ENCODE measurements at places on chromosomes 7 and 10.

- no peak for DNase-seq
Observed at GRCh38 chr10:131681656-131682055, 219.2 kb upstream of the PPP2R2D start.

DNA sequence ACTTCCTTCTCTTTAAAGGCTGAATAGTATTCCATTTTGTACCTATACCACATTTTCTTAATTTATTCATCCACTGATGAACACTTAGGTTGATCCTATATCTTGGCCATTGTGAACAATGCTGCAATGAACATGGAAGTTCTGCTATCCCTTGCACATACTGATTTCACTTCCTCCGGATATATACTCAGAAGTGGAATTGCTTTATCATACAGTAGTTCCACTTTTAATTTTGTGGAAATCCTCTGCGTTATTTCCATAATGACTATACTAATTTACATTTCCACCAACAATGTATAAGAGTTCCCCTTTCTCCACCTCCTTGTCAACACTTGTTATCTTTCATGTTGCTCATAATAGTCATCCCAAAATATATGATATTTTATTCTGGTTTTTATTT, 312.6 kb downstream of the PLXDC2 start:
- no peak for DNase-seq

- no peak for DNase-seq
Observed at GRCh38 chr7:6162331-6162620, 110.1 kb downstream of the CYTH3 start.

DNA sequence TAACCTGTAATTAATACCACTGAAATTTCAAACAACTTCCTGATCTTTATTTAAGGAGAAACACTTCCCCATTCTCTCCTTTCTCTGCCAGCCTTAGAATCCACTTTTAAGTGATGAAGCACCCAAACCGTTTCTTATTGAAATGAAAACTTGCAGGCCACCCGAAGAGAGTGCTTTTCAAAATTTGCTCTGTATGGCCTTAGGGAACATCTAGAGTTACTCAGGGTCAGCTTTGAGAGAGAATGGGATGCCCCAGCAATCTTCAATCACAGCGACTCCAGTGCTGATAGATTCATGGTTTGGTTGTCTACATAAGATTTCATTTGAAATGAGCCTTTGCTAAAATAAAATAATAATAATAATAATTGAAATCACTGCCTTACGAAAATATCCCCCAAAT, 323.1 kb downstream of the PCLO start:
- no peak for DNase-seq

GRCh38 chr10:124156524-124157260, 63.3 kb upstream of the CHST15 start:
- no peak for DNase-seq

- no peak for DNase-seq
Observed at GRCh38 chr10:17443707-17444387, 10.5 kb downstream of the ST8SIA6 start.

DNA sequence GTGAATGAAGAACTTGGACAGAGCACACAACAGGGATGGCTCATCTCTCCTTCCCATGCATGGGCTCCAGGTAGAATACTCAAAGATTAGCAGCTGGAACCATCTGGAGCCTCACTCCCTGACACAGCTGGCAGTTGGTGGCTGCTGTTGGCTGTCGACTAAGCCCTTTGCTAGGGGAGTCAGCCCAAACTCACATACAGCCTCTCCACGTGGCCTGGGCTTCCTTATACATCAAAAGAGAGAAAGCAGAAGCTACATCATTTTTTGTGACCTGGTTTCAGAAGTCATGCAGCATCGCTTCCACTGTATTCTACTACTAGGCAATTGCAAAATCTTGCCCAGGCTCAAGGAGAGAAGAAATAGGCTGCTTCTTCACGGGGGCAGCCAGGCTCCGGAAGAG, 24.4 kb downstream of the ASNS start:
- no peak for DNase-seq

DNA sequence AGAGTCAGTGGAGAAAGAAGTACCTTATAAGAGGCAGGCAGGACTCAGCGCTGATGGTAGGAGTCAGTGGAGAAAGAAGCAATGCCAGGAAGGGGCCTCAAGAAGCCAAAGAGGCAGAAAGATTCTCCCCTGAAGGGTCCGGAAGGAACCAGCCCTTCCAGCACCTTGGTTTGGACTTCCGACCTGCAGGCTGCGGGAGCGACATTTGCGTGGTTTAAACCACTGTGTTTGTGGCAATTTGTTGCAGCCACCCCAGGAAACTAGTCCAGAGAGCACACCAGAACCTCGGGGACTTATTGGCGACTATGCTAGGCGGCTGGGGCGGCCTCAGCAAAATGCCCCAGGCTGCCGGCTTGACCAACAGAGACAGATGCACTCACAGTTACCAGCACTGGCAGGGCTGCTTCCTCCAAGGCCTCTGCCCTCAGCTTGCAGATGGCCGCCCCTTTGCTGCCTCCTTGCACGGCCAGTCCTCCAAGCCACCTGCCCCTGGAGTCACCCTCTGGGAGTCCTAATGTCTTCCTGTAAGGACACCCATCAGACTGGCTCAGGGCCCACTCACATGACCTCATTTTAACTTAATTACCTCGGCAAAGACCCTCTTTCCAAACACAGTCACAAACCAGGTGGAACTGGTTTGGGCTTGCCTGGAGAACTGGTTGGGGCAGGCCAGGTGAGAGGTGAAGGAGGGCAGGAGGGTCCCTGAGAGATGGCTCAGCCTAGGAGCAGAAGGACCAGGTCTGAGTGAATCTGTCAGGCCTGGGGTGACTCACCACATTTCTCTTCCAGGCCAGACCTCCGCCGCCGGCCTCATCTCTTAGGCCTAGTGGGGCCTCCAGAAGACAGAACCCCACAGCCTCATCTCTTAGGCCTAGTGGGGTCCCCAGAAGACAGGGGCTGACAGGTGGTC, 26.1 kb downstream of the CALML3 start:
- DNase-seq, result no peak

GRCh38 chr7:50282813-50283605, 21.5 kb upstream of the IKZF1 start:
- no peak for DNase-seq

DNA sequence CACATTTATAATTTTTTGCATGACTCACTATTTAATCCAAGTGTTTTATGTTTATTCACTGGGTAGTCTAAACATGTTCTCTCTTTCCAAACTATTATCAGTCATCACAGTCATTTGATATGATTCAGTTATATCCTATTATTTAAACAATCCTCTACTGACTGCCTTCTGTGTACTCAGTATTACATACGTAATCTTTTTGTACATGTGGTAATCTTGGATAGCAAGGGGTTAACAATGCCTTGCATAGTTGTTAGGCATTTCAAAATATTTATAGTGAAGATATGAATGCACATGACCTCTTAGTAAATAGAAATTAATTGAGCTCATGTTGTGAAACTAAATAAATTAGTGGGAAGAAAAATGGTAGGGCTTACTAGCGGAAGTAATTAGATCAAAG, 379.4 kb upstream of the KIAA1217 start:
- DNase-seq, result no peak

- no peak for DNase-seq
Observed at GRCh38 chr7:20089431-20089830, 127.8 kb downstream of the MACC1 start.

GRCh38 chr10:93408783-93409182, 73.4 kb downstream of the MYOF start:
- no peak for DNase-seq

GRCh38 chr7:111173990-111174389, 83.1 kb downstream of the LRRN3 start:
- no peak for DNase-seq

DNA sequence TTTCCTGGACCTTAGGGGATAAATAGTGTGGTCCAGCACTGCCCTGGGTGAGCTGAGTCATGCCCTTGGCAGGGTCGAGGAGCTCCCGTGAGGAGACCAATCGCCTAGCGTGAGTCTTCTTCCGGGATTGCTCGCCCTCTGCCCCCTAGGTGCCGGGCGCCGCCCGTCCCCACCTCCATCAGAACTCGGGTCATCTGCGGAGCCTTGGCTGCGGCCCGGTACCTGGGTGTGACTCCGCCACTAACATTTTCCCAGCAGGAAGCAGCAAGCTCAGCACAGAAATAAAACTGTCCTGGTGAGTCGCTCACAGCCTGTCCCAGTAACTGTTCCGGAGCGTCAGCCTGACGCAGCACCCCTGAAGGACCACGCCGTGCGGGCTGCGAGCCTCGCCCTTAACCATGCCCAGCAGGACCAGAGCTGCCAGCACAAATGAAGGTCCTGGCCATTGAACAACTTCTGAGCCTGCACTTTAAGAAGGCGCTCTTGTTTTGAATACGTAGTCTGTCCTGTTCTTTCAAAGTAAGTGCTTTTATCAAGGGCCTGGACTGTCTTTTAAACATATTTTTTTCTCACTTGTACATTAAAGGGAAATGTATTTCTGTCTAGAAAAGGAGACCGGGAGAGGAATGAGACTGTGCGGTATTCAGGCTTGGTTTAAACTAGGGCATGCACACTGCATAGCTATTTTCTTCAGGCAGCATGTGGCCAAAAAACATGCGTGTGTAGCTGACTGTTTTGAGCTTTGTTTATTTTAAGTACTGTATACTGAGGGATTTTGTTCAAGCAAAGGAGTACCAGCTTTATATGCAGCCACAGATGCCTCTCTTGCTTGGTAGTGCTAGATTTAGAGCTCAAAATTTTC, 136.7 kb downstream of the HECW1 start:
- no peak for DNase-seq

- DNase-seq, result no peak
Observed at GRCh38 chr7:107070710-107071109, 26.2 kb downstream of the PRKAR2B start.

- no peak for DNase-seq
Observed at GRCh38 chr10:122051609-122052385, 62.8 kb downstream of the TACC2 start.

- DNase-seq, result no peak
Observed at GRCh38 chr10:96238646-96239623, 32.4 kb downstream of the BLNK start.

- DNase-seq, result no peak
Observed at GRCh38 chr7:35336444-35336843, 82.5 kb upstream of the TBX20 start.

DNA sequence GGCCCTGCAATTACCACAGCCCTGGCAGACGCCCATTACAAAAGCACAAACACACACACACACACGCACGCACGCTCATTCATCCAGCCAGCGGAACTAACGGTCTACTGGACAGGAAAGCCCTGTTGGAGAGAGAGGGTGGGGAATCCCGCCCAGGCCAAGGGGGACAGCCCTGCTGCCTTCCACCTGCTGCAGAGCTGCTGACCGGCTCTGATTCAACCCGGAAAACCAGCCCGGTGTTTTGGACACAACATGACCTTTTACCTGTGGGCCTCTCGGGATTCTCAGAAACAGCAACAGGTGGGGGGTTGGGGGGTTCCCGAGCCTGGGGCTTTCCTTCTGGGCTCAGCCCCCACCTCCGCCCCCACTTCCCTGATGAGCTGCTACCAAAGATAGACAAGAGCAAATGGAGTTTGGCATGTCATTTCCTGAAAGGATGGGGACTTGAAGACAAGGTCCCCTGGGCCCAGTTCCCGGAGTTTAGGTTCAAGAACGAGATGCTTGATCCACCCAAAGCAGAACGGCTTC, 18.5 kb upstream of the SERPINE1 start:
- DNase-seq, result no peak

DNA sequence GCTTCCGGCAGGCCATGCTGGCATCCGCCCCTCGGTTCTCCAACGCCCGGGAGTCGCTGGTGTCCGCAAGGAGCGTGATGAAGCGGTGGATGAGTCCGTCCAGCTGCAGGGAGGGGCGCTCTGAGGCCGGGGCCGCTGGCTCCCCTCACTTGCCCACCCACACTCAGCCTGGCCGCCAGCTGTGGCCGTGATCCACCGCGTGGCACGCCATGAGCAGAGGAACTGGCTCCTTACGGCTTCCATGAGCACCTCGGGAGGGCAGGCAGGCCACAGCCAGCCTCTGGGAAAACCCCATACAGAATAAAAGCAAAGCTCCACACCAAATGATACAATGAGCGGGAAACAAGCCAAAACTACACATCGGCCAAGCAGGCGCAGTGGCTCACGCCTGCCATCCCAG, 15.5 kb upstream of the MICALL2 start:
- no peak for DNase-seq

DNA sequence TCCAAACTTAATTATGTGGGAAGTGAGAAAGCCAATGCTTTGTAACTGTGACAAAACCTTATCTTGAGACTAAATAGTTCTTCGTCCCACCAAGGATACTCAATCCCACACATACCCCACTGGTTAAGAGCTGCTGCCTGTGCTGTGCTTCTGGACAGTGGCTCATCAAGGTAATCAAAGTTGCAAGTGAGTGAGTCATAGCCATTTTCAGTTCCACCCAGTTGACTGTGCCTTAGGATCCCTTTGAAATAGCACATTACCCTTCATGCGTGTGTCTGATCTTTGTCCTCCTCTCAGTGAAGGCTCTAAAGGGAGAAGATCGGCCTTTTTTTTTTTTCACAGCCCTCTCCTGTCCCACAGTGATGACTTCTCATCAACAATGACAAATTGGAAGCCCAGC, 706.0 kb upstream of the AUTS2 start:
- no peak for DNase-seq

GRCh38 chr10:33276282-33276923, 58.1 kb downstream of the NRP1 start:
- DNase-seq, result no peak

GRCh38 chr7:74452748-74453321, 871 bp upstream of the GTF2IRD1 start:
- DNase-seq, result no peak

DNA sequence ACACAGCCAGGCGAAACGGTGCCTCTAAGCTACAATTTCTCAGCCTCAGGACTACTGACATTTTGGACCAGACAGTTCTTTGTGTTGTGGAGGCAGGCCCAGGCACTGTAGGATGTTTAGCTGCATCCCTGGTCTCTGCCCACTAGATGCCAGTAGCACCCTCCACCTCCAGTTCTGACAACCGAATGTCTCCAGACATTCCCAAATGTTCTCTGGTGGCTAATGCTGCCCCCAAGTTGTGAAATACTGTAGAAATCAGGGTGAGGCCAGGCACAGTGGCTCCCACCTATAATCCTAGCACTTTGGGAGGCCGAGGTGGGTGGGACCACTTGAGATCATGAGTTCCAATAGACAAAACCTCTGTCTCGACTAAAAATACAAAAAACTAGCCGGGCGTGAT, 18.2 kb downstream of the HNRNPF start:
- DNase-seq, result no peak

DNA sequence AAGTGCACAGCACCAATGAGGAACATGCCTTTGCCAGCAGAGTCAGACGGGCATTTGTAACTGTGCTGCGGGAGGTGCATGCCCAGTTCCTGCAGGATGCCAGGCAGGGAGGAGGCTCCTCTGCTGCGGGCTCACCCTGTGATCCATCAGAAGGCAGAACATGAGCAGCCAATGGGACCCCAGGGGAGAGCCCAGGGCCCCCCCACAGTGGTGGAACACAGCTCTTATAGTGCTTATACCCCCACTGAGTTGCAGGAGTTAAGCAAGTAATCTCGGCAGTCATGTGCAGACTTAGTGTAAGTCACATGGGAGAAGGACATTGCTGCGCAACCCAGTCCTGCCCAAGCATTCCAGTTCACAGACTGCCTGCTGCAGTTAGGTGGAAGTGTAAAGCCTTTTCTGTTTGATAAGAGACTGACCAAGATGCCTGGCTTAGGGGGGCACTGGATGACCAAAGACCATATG, 120.3 kb upstream of the TMEM106B start:
- no peak for DNase-seq

Measured in stimulated activated CD4-positive, alpha-beta T cell treated with anti-CD3 and anti-CD28 coated beads, Interleukin-4, amount 100 ng/mL, for 4 hours (primary cell).